ENCODE measurements at places on chromosomes 4 and X. TPM values are rescaled to one million over a fixed set of nuclear protein-coding genes. Genes with fewer than 3 reads are reported as not detected.

The SSX3 gene
- not detected for total RNA-seq

The C4orf50 gene
- total RNA-seq: not detected

The XAGE2 gene
- total RNA-seq: not detected

The DMD gene
- 3.5 TPM for total RNA-seq

The NAP1L2 gene
- total RNA-seq: not detected

The ANXA10 gene
- total RNA-seq: not detected

The SLC49A3 gene
- total RNA-seq: 9.1 TPM

The TCP11X2 gene
- not detected for total RNA-seq

The GPAT3 gene
- total RNA-seq: 1.7 TPM

DNA sequence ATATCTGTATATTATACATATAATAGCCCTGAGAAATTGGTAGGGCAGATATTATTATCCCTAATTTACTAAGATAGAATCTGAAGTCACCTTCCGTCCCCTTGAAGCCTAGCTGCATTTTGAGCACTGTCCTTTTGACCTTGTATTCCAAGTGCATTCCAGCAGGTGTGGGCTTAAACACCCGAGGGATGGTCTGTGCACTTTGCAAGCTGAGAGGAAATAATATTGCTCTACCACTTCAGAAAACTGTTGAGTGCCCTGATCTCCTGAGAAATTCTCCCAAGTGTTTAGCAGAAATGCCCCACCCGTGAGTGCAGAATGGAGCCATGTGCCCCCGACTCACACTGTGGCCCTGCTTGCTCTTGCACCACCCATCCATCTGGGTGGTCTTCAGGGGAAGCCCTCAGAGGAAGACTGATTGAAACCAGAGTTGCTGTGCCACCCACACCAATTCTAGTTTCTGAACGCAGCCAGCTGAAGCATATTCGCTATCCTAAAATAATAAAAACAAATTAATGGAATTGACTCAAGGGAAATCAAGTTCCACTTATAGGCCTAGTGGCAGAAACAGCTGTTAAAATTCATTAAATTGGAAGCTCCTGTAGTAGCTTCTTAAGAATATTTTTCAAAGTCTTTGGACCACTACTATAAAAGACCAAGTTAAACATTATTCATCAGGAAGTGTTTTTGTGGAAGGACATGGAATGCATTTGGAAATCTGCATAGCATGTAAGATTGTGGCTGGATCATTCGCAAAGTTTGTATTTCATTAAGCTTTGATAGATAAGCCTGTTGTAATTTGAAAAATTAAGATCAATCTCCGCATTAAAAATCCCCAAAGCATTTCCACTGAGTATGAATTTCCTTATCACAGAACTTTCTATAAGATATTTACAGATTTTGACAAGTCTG, 41.3 kb upstream of the PRKG2 start:
- peak; percentile 7 for DNase-seq
- H3K4me1 ChIP-seq: peaks cover 32% of the 10 kb centered on the region
- H3K36me3 ChIP-seq: no peaks in the 10 kb centered on the region
- H3K4me3 ChIP-seq: no peak overlapping the region

GRCh38 chr4:74042681-74043080, 4.2 kb upstream of the CXCL3 start:
- no peak for DNase-seq
- H3K4me3 ChIP-seq: no peak overlapping the region
- H3K36me3 ChIP-seq: no peaks in the 10 kb centered on the region
- H3K27me3 ChIP-seq: no peaks in the 10 kb centered on the region

DNA sequence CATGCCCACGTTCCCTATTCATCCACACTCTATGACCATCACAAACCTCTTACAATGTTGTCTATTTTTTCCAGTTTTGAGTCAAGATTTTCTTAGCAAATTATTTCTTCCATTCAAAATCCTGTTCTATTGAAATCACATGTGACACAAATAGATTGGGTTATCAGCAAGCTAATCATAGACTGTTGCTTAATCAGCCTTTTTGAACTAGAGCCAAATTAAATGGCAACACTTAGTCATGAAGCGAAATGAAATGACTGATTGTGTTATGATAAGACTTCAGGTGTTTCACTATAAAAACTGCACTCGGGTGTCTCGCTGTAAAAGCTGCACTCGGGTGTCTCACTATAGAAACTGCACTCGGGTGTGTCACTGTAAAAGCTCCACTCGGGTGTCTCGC, 890.0 kb upstream of the FRG1 start:
- H3K4me3 ChIP-seq: no peak overlapping the region
- H3K27ac ChIP-seq: no peak overlapping the region
- no peaks in the 10 kb centered on the region for H3K36me3 ChIP-seq
- no peaks in the 10 kb centered on the region for H3K27me3 ChIP-seq

DNA sequence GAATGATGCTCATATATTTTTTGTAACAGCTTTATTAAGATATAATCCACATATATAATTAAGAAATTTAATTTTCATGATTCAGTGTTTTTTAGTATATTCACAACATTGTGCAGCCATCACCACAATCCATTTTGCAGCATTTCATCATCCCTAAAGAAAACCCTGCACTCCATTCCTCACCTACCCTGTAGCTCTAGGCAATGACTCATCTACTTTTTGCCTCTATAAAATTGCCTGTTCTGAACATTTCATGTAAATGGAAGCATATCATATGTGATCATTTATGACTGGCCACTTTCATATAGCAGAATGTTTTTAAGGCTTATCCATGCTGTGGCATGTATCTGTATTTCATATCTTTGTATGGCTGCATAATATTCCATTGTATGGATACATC, 339.9 kb downstream of the MAPK10 start:
- no peak overlapping the region for H3K27ac ChIP-seq

- H3K27me3 ChIP-seq: no peaks in the 10 kb centered on the region
- DNase-seq: peak; percentile 89
- H3K36me3 ChIP-seq: no peaks in the 10 kb centered on the region
- peaks cover 73% of the 10 kb centered on the region for H3K4me1 ChIP-seq
These were observed 9.0 kb downstream of the PDGFC start for GRCh38 chr4:156962528-156962974.

GRCh38 chr4:177461606-177462005, 19.4 kb upstream of the AGA start:
- no peaks in the 10 kb centered on the region for H3K36me3 ChIP-seq
- peak; percentile 55 for DNase-seq
- no peak overlapping the region for H3K27ac ChIP-seq
- peaks cover 15% of the 10 kb centered on the region for H3K4me1 ChIP-seq
- no peak overlapping the region for H3K4me3 ChIP-seq

DNA sequence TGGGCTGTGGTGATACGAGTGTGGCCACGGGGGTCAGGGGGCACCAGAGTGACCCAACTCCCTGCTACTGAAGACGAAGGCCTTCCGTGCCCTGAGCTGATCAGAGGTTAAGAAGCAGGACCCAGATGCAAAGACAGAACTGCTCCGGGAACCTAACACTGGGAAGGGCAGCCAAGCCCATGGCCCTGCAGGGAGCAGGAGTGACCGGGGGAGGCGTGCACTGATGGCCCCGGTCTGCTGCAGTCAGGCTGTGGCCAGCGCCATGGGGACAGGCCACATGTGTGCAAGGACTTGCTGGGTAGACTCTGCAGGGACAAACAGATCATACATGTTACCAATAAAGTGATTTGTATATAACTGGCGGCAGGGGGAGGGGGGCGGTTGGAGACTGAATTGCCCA, 74.6 kb downstream of the ACOX3 start:
- H3K36me3 ChIP-seq: no peaks in the 10 kb centered on the region
- H3K4me1 ChIP-seq: no peaks in the 10 kb centered on the region
- no peak for DNase-seq
- H3K27me3 ChIP-seq: no peaks in the 10 kb centered on the region
- H3K4me3 ChIP-seq: no peak overlapping the region

DNA sequence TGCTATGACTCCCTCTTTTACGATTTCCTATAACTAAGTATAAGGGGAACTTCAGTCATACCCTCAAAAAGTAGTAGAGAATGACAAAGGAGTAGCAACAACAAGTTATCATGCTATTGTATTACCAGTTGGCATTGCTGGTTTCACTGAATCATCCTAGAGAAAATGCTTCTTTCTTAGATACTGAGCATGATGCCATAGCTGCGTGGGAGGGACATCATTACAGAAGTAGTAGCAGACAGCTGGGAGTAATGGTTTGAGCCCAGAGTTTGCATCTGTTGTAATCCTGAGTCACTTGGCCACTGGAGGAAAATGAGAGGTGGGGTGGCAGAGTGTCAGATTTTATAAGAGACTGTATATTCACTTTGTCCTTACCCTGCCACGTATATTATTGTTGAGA, 38.6 kb downstream of the MTMR1 start:
- H3K4me3 ChIP-seq: peak overlapping the region; percentile 55
- H3K27me3 ChIP-seq: no peaks in the 10 kb centered on the region
- H3K36me3 ChIP-seq: no peaks in the 10 kb centered on the region
- peaks cover 25% of the 10 kb centered on the region for H3K4me1 ChIP-seq
- peak overlapping the region; percentile 99 for H3K27ac ChIP-seq

DNA sequence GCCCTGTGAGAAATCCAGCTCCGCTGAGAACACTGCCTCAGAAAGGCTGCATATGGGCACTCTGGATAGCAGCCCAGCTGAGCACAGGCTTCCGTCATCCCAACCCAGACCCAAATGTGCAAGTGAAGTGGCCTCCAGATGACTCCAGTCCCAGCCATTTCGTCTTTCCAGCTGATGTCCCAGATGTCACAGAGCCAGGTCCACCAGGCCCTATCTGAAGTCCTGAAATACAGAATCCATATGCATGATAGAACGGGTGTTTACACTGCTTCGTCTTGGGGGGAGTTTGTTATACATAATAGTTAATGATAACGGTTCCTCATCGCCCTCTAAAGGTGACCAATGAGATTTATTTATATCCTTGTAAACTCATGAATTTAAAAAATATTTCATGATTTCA, 72.6 kb upstream of the TRIM2 start:
- DNase-seq: peak; percentile 73
- H3K4me3 ChIP-seq: no peak overlapping the region
- peaks cover 2% of the 10 kb centered on the region for H3K4me1 ChIP-seq
- no peak overlapping the region for H3K27ac ChIP-seq

DNA sequence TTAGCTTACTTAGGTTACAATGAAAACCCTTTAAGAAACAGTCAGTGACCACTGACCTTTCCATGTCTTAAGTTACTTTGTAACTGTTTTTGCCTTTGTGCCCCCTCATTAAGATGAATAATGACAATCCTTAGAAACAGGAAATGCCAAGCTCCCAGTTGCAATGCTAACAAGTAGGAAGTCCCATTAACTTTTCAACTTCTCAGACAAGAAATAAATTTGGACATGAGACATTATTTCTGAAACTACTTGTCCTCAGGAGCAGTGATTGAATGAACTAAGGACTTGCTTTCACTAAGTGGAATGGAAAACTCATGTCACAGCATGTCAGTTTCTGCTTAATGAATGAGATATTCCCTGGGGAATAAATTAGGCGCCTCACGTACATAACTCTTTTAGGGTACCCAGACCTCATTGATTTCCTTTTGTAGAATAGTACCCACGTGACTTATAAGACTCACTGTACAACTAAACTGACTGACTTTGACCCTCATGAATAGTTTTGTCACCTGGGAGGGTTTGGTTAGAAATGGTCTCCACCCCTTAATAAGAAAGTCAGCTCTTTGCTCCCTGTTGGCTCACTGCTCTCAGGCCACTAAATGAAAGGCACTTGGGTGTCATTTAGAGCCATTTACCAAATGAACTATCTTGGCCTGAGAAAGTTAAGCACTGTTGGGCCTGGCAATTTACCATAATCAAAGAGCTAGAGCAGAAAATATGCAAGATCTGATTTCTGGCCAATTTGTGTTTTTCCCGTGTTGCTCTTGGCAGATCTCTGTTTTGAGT, 383.9 kb downstream of the RPA4 start:
- peaks cover 14% of the 10 kb centered on the region for H3K4me1 ChIP-seq
- no peak overlapping the region for H3K27ac ChIP-seq
- no peak overlapping the region for H3K4me3 ChIP-seq

DNA sequence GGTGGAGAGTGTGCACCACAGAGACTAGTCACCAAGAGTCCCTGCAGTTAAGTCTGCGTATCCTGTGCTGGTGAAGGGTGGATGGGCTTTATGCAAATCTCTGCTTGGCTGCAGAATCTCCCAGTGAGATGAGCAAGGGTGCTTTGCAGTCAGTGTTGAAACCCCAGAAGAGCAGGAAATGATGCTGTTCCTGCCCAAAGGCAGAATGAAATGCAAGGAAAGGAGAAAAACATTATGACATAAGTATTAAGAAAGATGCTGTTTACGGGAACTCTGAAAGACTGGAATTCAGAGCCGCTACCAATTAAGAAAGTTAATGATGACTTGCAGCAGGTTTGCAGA, 25.4 kb upstream of the ACSL1 start:
- no peak overlapping the region for H3K27ac ChIP-seq
- no peaks in the 10 kb centered on the region for H3K36me3 ChIP-seq
- H3K27me3 ChIP-seq: peaks cover 5% of the 10 kb centered on the region
- DNase-seq: no peak

GRCh38 chr4:104735174-104735573, 240.5 kb upstream of the CXXC4 start:
- H3K36me3 ChIP-seq: no peaks in the 10 kb centered on the region
- no peak overlapping the region for H3K27ac ChIP-seq
- H3K4me3 ChIP-seq: no peak overlapping the region
- DNase-seq: no peak
- H3K4me1 ChIP-seq: no peaks in the 10 kb centered on the region

DNA sequence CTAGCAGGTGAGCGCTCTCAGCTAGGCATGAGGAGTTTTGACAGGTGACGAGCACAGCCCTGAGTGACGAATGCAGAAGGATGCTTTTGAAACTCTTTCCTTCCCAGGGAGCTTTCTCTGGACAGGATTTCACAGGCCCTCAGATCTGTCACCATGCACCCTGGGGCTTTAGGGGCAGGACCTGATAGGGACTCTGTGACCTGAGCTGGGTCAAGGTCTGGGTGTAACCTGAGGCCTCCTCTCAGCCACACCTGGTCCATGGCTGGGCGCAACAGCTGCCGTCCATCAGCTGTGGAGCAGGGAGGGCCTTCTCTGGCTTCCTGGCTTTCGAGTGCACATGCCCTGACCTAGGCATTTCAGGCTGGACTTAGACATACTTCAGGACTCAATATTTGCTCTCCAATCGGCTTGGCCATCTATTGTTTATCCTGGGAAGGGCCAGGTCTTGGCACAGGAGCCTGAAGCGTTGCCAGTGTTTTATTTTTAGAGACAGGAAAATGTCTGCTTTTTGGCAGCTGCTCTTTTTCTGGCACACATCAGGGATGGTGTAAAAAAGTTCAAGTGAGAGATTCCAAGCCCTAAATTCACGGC, 56.4 kb downstream of the C4orf51 start:
- H3K27me3 ChIP-seq: no peaks in the 10 kb centered on the region
- peak; percentile 42 for DNase-seq
- no peak overlapping the region for H3K4me3 ChIP-seq
- no peaks in the 10 kb centered on the region for H3K36me3 ChIP-seq
- peaks cover 38% of the 10 kb centered on the region for H3K4me1 ChIP-seq
- peak overlapping the region; percentile 100 for H3K27ac ChIP-seq

GRCh38 chr4:2288051-2288541, 26.2 kb upstream of the MXD4 start:
- H3K4me1 ChIP-seq: peaks cover 16% of the 10 kb centered on the region
- H3K27me3 ChIP-seq: no peaks in the 10 kb centered on the region
- no peak overlapping the region for H3K27ac ChIP-seq
- no peak for DNase-seq

All from GM23248 (cell line).